ENCODE measurements at places on chromosomes 13 and 19.

DNA sequence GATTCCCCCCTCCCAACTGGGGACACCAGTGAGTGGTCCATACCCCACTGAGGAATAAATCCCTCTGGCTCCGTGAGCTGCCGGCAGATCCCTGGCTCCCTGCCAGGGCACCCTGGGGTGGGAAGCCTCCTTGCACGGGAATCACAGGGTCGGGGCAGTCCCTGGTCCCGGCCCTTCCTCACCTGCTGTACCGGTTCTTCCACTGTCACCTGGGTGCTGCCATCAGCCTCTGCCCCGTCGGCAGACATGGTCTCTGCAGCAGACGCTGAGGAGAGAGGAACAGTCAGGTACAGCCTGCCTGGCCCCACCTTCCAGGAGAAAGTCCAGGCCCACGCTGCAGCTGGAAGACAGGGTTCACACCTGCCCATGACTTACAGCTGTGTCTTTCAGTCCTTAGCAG is 6.3 kb downstream of the PLIN3 start:
- peak; percentile 85 for DNase-seq

GRCh38 chr19:50152578-50152977 is 10.5 kb downstream of the IZUMO2 start:
- DNase-seq = no peak

- no peak for DNase-seq
Measured at GRCh38 chr13:26921918-26922317, 161.3 kb upstream of the GPR12 start.

DNA sequence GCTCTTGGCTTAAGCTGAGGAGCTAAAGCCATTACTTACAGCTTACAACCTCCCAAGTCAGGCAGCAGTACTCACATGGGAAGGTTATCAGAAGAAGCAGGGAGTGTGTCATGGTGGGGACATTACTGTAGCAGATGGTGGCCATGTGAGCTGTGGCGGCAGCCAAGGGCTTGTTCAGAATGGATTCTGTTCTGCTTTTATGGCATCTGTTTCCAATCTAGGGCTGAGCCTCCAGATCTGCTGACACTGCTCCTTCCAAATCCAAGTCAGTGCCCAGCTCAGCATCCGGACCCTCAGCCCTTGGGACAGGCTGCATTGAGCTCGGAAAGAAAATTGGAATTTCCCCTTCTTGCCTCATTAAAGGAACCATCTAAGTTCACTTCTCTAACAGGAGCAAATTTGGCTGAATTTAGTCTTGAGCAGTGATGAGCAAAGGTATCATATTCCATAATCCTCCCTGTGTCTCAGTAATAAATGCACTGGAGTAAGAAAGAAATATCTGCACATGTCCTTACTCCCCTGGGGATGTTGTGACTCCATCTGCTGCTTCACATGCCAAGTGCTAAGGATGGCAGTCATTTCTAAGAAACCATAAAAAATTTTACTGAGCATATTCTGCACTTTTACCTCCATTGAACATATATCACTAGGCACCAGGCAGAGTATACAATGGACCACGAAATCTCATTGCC is 73.9 kb downstream of the KCTD12 start:
- DNase-seq = no peak

All from mucosa of descending colon (tissue), 3 donors.